WTC11 (cell line): ENCODE measurements at places on chromosomes 3 and 15.

DNA sequence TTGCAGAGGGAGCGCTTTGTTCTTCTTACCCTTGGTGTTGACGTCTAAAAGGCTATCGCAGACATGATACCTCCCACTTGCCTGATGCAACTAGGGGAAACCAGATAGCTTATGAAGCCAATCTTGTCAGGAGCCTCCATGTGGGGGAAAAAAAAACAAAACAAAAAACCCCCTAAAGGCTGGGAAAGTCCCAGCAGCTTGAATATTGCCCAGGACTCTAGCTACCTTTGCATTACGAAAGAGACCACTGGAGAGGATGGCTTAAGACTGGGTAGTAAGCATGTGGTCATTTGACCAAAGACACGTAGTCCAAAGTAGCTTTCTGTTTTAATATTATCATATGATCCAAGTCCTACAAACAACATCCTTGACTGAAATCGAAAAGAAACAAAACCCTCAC is 120.7 kb upstream of the WNT5A start:
- DNase-seq = no peak

GRCh38 chr3:177378168-177378567 is 180.9 kb upstream of the TBL1XR1 start:
- no peak for DNase-seq

GRCh38 chr3:136751316-136752171 is 634 bp downstream of the STAG1 start:
- DNase-seq = peak; percentile 79

GRCh38 chr3:102394517-102394916 is 40.3 kb upstream of the ZPLD1 start:
- DNase-seq = no peak
